ENCODE measurements at places on chromosomes 4 and X. TPM values are rescaled to one million over a fixed set of nuclear protein-coding genes. Genes with fewer than 3 reads are reported as not detected.

- no peak for DNase-seq
Measured at GRCh38 chr4:104878936-104879335, 267.7 kb upstream of the TET2 start.

DNA sequence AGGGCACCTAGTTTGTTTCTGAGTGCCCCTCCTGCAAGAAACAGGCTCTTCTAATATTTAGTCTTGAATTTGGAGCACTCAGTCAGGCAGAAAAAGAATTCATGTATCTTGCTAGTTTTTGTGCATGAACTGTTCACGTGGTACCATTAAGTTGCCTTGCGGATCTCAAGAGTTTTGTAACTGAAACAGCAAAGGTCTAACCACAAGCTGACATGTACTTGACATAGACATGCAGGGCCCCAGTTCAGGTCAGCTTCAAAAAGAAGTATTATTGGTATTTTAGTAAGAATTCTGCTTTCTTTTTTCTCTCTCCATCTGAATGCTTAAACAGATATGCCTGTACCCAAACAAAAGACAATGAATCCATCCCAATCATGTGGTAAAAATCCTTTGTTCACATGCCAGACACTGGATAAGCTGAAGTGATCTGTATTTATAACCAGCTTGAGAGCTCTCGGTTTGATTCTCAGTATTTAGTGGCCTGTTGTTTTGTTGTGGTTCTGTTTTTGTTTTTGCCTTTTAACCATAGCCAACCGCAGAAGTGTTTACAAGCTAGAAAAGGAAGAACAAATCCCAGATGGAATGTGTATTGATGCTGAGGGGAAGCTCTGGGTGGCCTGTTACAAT, 13.0 kb downstream of the RGN start:
- no peak for DNase-seq

- DNase-seq = no peak
Measured at GRCh38 chr4:107299646-107300045, 263.5 kb upstream of the DKK2 start.

GRCh38 chr4:39976141-39976944, 1.4 kb downstream of the PDS5A start:
- DNase-seq = peak; percentile 76

GRCh38 chr4:133137571-133137970, 11.5 kb upstream of the PCDH10 start:
- DNase-seq = no peak

DNA sequence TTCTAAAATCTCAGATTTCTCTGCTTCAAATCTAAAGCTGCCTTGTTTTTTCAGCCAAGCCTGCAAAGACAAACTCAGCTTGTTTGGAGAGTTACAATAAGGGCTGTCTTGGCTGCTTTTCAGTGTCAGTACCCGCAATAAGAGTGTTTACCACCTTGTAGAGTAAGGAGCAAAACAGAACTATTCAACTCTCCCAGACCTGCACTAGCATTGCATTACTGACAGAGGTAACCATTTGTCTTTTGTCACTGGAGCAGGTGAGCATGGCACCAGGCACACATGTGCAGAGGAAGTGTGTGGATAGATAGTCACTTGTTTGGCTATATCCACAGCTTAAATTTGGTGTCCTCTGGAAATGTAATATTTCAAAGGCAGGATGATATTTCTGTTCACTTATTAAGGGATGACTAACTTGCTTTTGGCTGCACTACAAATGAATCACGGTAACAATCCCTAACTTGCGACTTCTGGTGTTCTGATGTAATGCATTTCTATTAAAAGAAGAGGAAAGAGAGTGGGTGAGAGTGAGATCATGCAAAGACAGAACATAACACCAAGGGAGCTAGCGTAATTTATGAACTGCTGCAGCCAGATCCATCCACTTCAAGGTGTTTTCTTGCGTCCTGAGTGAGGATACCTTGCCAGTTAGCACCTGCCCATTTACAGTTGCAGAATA, 38.6 kb downstream of the PTCHD1 start:
- no peak for DNase-seq

- no peak for DNase-seq
Measured at GRCh38 chrX:133250184-133251100, 32.3 kb upstream of the TFDP3 start.

GRCh38 chr4:75051431-75051830, 118.5 kb downstream of the PARM1 start:
- DNase-seq = no peak

GRCh38 chrX:1537031-1537715, at the start of gene P2RY8:
Gene P2RY8 (minus strand): TSS chrX:1537185. CDS start chrX:1466558, 70,627 bp downstream.
- DNase-seq = peak; percentile 73

DNA sequence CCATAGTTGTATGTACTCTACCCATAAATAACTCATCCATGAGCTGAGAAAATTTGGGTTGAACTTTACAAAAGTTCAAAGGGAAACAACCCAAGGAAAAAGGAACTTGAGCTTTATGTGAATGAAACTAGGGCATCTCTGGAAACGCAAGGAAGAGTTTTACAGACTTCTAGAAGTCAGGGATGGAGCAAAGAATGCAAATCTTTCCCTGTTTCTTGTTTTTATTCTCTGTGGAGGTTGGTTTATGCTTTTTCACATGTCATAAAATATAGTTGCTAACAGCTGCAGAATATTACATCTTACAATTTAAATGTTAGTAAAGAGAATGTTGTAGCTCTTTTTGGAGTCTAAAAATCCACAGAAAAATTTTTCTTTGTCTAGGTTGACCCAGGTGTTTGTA, 754.1 kb downstream of the PCDH7 start:
- no peak for DNase-seq

DNA sequence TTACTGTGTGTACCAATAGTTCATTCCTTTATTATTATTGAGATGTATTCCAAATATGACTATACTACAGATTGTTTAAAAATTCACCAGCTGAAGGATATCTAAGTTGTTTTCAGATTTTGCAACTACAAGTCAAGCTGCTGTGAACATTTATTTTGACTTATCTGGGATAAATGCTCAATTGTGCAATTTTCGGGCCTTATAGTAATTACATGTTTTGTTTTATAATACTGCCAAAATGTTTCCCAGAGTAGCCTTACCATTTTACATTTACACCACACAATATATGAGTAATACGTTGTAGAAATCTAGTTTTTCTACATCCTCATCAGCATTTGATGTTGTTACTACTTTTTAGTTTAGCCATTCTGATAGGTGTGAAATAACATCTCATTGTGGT, 179.6 kb downstream of the ANTXR2 start:
- DNase-seq = no peak

- no peak for DNase-seq
Measured at GRCh38 chr4:138393886-138394610, 151.9 kb upstream of the SLC7A11 start.

GRCh38 chr4:126547352-126547751, 1085.4 kb upstream of the INTU start:
- DNase-seq = no peak

GRCh38 chrX:72714478-72714916, 391 bp upstream of the PHKA1 start:
- DNase-seq = peak; percentile 75

DNA sequence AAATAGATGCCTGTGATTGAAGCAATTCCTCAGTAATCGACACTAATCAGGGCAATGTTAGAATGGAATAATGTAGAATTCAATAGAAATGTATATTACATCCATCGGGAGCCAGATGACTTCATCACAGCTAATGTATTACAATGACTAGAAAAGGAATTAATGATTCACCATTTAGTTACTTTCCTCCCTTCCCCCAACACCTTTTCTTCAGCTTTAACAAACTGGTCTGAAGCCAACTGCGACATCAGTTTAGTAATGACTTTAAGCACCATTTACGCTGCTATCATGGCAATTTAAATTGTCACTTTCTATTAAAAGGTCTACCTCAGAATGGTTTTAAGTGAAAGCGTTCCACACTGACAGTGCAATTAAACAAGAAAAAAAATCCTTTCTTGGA, 45.1 kb downstream of the SUPT20HL2 start:
- DNase-seq = no peak

- no peak for DNase-seq
Measured at GRCh38 chrX:45668686-45669443, 468.2 kb upstream of the DIPK2B start.

GRCh38 chr4:74724979-74725378, 69.3 kb downstream of the BTC start:
- no peak for DNase-seq

DNA sequence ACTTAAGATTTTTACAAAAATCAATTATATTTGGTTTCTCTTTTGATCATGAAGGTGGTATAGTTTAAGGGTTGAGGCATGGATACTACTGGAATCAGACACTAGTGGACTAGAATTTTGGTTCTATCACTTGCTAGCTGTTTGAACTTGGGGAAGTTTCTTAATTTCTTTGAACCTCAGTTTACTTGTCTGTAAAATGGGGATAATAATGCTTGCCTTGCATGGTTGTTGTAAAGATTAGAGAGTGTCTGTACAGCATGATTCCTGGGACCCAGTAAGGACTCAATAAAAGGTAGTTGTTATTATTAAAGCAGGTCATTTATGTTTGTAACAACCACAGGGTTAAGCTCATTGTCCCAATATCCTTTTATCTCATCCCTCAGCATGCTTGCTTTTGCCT, 36.0 kb downstream of the TMEM164 start:
- no peak for DNase-seq

- no peak for DNase-seq
Measured at GRCh38 chr4:78069319-78069718, 12.2 kb downstream of the FRAS1 start.

- DNase-seq = no peak
Measured at GRCh38 chrX:117327373-117327772, 789.2 kb downstream of the KLHL13 start.

DNA sequence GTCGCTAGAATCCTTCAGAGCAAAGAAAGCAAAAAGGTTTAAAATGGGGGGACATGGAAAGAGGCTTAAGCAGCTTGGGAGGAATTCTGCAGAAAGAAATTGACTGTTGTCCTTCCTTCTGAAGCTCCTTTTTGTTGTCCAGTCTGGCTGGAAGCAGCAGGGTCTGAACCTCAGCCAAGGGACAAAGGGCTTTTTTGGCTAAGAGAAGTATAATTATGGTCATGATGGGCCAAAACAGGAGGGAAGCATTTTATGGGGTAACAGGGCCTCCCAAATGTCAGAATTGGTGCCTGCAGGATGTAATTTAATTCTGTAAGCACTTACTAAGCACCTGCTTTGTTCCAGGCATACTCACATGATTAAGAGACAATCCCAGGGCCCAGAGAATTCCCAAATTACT, 74.2 kb upstream of the CPEB2 start:
- no peak for DNase-seq

Gene DRP2
- total RNA-seq = 0.11 TPM

Gene NLRP2B
- total RNA-seq = 0.16 TPM

Gene KIT
- total RNA-seq = 0.60 TPM

All from heart left ventricle (tissue), 16 donors.